IMR-90 (cell line): ENCODE measurements at places on chromosomes 11 and 22. TPM values are rescaled to one million over a fixed set of nuclear protein-coding genes. Genes with fewer than 3 reads are reported as not detected.

CHRM4 gene
- 0.18 and 0.28 TPM in 2 replicates for total RNA-seq

SYCE3 gene
- not detected in 2 replicates for total RNA-seq

BRSK2 gene
- under 0.01 and 0.18 TPM in 2 replicates for total RNA-seq

MUC15 gene
- total RNA-seq, result not detected in 2 replicates

SLC15A3 gene
- total RNA-seq, result 1.9 and 3.2 TPM in 2 replicates

DNA sequence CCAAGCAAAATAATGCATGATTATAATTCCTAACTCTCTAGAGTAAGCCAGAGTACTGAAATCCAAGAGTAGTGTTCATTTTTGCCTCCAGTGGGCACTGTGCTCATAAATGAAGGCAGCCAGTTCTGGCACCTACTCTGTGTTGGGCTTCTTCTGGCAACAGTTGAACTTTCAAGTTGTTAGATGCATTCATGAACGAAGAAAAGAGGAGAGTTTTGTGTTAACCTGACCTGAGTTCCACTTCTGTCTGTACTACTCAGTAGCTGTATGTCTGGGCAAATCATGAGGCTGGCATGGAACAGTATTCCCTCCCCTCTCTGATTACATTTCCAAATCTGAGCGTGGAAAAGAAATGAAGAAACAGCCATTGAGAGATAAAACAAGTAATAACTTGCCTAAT, 20.3 kb upstream of the TENM4 start:
- H3K36me3 ChIP-seq, result no peaks in the 10 kb centered on the region
- H3K27me3 ChIP-seq, result peaks cover 6% of the 10 kb centered on the region; the same call in 1 of the 2 replicates
- DNase-seq, result peak; percentile 51

DNA sequence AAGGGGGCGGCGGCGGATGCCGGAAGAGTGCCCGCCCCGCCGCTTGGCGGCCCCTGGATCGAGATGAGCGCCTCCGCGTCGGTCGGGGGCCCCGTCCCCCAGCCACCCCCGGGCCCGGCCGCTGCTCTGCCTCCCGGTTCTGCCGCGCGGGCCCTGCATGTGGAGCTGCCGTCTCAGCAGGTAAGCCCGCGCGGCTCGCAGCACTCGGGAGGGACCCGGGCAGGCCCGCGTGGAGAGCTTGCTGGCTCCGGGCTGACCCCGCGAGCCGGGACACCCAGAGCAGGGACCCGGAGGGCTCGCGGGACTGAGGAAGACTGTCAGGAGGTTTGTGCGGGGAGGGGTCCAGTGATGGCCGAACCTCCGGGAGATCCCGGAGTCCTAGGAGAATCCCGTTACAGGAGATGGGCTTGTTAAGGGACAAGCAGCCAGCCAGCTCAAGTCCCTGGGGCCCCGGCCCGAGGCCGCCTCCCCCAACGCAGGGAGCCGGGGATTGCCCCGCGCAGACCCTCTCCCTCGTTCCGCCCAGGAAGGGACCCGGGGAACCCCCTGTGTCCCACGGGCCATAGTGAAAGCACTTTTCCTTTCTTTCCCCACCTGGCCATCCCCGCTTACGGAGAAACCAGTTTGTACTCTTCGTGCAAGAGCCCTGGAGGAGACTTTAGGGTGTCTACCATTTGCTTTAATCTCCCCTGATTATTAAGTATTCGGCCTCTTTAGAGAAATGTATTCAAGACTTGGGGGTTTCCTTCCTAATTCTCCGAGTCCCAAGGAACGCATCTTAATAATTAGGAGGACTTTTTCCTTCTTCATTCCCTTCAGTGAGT, 547 bp downstream of the UVRAG start:
- H3K27me3 ChIP-seq, result no peaks in the 10 kb centered on the region
- H3K4me3 ChIP-seq, result peak overlapping the region; percentile 59
- DNase-seq, result peak; percentile 29
- peak overlapping the region; percentile 47 for H3K27ac ChIP-seq
- H3K36me3 ChIP-seq, result no peaks in the 10 kb centered on the region
- peaks cover 8% of the 10 kb centered on the region for H3K4me1 ChIP-seq

GRCh38 chr11:94153320-94153719, 24.7 kb downstream of the PANX1 start:
- H3K36me3 ChIP-seq, result peaks cover 9% of the 10 kb centered on the region
- H3K4me1 ChIP-seq, result peaks cover 39% of the 10 kb centered on the region
- no peak overlapping the region for H3K4me3 ChIP-seq
- no peak overlapping the region for H3K27ac ChIP-seq
- DNase-seq, result no peak
- H3K27me3 ChIP-seq, result no peaks in the 10 kb centered on the region

DNA sequence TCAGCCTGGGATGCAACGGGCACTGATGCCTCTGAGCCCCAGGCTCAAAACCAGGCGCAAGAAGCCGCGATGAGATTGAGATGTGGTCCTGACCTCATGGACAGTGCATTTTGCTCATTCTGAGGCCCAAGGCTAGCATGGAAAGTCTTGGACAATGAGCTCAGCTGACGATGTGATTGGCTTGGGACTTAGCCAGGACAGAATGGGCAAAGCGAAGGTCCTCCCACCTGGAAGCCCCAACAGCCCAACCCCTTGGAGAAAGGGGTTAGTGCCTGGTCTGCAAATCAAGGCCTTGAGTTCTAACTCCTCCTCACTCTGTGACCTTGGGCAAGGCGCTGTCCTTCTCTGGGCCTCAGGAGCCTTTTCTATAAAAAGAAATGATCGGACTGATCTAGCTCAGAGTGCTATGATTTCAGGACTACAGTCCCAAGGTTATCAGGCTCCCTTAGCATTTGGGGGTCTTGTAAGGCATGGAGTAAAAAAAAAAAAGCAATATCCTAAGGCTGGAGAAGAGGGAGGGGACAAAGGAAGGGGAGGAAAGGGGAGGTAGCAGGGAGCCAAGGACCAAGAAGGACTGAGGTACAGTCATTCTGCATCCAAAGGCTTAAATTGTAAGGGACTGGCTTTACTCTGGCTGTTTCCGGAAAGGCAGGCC, 2.7 kb downstream of the SLC43A3 start:
- H3K4me3 ChIP-seq, result no peak overlapping the region
- no peaks in the 10 kb centered on the region for H3K27me3 ChIP-seq
- no peak overlapping the region for H3K27ac ChIP-seq
- peaks cover 31% of the 10 kb centered on the region for H3K4me1 ChIP-seq

GRCh38 chr11:76752321-76753143, 30.6 kb upstream of the TSKU start:
- H3K4me3 ChIP-seq, result no peak overlapping the region
- H3K36me3 ChIP-seq, result no peaks in the 10 kb centered on the region
- no peak overlapping the region for H3K27ac ChIP-seq
- peaks cover 6% of the 10 kb centered on the region for H3K27me3 ChIP-seq
- peak; percentile 88 for DNase-seq
- H3K4me1 ChIP-seq, result peaks cover 8% of the 10 kb centered on the region; the same call in 1 of the 2 replicates

DNA sequence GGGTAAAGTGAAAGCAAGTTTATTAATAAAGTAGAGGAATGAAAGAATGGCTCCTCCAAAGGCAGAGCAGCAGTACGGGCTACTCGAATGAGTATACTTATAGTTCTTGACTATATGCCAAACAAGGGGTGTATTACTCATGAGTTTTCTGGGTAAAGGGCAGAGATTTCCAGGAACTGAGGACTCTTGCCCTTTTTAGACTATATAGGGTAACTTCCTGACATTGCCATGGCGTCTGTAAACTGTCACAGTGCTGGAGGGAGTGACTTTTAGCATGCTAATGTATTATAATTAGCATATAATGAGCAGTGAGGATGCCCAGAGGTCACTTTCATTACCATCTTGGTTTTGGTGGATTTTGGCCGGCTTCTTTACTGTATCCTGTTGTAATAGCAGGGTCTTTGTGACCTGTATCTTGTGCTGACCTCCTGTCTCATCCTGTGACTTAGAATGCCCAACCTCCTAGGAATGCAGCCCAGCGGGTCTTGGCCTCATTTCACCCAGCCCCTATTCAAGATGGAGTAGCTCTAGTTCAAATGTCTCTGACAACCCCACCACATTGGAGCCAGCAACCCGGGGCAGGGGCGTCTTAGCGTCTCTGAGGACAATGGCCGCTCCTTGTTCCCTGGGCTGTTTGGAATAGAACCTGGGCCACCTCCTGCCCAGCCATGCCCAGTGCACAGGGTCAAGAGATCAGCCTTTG, 34.9 kb upstream of the CD82 start:
- H3K27me3 ChIP-seq, result peaks cover 22% of the 10 kb centered on the region
- H3K27ac ChIP-seq, result no peak overlapping the region
- DNase-seq, result peak; percentile 19
- no peaks in the 10 kb centered on the region for H3K4me1 ChIP-seq
- no peaks in the 10 kb centered on the region for H3K36me3 ChIP-seq

DNA sequence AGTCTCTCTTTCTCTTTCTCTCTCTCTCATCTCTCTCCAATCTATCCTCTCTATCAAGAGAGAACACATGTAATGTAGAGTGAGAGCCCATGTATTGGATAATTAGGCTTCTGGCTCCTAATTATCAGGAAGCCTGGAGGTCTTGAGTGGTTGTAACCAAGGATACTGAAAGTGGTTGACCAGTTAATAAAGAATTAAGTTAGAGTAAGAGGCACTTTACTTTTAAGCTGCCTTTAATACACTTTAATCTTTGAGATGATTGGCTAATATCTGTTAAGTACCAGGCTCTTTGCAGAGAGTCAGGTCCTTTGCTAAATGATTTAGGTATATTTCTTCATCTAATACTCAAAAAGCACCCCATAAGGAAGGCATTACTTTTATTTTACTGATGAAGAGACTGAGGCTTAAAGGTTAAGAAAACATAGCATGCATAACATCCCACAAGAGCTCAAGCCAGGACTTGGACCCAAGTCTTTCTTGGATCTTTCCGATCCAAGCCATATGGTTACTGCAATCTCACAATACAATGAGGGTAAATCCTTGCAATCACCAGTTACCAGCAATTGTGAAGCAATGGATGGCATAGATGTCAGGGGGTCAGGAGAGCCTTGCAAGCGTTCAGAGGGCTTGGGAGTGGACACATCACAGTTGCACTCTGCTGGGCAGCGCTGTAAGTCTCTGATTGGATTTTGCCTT, 22.1 kb downstream of the CD44 start:
- H3K27ac ChIP-seq, result peak overlapping the region; percentile 54; the same call in 1 of the 2 replicates
- H3K36me3 ChIP-seq, result peaks cover 39% of the 10 kb centered on the region
- H3K4me3 ChIP-seq, result no peak overlapping the region
- peaks cover 59% of the 10 kb centered on the region for H3K4me1 ChIP-seq
- no peaks in the 10 kb centered on the region for H3K27me3 ChIP-seq

- no peaks in the 10 kb centered on the region for H3K36me3 ChIP-seq
- peak; percentile 73 for DNase-seq
- H3K4me3 ChIP-seq, result no peak overlapping the region
- peaks cover 22% of the 10 kb centered on the region for H3K4me1 ChIP-seq
- no peaks in the 10 kb centered on the region; the same call in none of the 2 replicates for H3K27me3 ChIP-seq
- H3K27ac ChIP-seq, result peak overlapping the region; percentile 18
These were observed 5.0 kb downstream of the ZP1 start for GRCh38 chr11:60872124-60872960.

DNA sequence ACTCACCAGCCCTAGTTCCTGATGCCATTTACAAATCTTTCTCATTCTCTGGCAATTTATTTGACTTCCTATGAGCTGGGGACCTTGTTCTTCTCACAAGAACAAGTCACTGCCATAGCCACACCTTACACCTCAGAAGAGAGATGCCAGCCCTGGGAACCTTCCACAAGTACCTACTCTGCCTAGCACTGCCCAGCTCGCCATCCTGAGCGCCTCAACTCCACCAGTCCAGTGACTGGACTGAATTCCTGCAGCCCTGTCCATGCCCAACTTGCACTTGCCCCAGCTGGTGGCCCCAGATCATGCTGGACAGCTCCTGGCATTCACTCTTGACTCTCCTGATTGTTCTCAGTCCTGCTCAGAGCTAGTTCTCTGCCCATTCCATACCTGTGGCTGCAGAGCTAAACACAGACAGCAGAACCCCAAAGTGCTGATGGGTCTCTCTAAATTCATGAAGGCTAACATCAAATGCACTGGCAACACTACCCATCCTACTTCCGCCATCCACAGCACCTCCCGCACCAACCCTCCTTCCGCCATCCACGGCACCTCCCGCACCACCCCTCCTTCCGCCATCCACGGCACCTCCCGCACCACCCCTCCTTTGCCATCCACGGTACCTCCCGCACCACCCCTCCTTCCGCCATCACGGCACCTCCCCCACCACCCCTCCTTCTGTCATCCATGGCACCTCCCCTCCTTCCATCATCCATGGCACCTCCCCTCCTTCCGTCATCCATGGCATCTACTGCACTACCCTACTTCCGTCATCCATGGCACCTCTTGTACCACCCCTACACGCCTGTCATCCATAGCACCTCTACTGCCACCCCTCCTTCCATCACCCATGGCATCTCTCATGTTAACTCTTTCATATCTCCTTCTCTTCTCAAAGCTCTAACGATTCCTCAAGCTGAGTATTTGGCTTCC, 23.6 kb upstream of the SLC25A1 start:
- H3K4me1 ChIP-seq, result no peaks in the 10 kb centered on the region
- H3K36me3 ChIP-seq, result peaks cover 5% of the 10 kb centered on the region; the same call in 1 of the 2 replicates
- H3K4me3 ChIP-seq, result no peak overlapping the region
- DNase-seq, result no peak

GRCh38 chr11:70111269-70112016, 33.3 kb downstream of the ANO1 start:
- H3K4me3 ChIP-seq, result no peak overlapping the region
- no peak overlapping the region for H3K27ac ChIP-seq
- H3K27me3 ChIP-seq, result no peaks in the 10 kb centered on the region
- DNase-seq, result peak; percentile 67
- no peaks in the 10 kb centered on the region for H3K36me3 ChIP-seq

DNA sequence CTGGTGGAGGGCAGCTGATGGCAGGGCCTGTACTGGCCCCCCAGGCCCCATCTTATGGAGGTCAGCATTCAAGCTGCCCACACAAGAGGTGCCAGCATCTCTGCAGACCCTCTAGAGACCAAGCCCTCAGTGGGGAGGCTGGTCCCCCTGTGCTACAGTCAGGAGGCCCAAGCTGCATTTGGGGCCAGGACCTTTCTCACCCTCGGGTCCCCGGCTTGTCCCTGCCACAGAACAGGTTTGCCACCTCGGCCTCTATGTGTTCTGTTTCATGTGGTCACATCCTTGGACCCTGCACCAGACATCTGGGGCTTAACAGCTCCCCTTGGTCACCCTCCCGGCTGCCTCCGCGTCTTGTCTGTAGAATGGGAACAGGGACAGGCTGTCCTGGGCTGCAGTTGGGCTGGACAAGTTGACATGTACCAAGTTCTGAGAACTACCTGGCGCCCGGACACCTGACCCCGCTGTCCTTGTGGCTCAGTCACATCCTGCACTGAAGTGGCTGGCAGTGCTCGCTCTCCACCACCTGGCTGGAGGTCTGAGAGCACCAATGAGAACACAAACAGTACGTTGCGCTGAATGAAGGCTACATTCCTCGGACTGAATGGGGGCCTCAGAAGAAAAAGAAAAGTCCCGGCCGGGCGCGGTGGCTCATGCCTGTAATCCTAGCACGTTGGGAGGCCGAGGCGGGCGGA, 2.7 kb upstream of the PLXNB2 start:
- no peak overlapping the region for H3K4me3 ChIP-seq
- no peak overlapping the region for H3K27ac ChIP-seq
- H3K36me3 ChIP-seq, result peaks cover 2% of the 10 kb centered on the region; the same call in 1 of the 2 replicates
- H3K27me3 ChIP-seq, result no peaks in the 10 kb centered on the region

GRCh38 chr11:8917157-8917825, 6.3 kb downstream of the AKIP1 start:
- peak; percentile 93 for DNase-seq
- peaks cover 20% of the 10 kb centered on the region for H3K4me1 ChIP-seq
- peaks cover 32% of the 10 kb centered on the region for H3K36me3 ChIP-seq
- H3K4me3 ChIP-seq, result no peak overlapping the region
- peak overlapping the region; percentile 93 for H3K27ac ChIP-seq
- H3K27me3 ChIP-seq, result no peaks in the 10 kb centered on the region
